Stimulated activated CD8-positive, alpha-beta memory T cell treated with anti-CD3 and anti-CD28 coated beads, Interleukin-15, amount 100 ng/mL, for 1 hour (primary cell): ENCODE measurements at places on chromosomes 16 and 17.

- DNase-seq = no peak
Measured at GRCh38 chr17:3870871-3871306, 22.0 kb downstream of the CAMKK1 start.

- DNase-seq = no peak
Measured at GRCh38 chr16:50834701-50835100, 92.8 kb downstream of the CYLD start.

DNA sequence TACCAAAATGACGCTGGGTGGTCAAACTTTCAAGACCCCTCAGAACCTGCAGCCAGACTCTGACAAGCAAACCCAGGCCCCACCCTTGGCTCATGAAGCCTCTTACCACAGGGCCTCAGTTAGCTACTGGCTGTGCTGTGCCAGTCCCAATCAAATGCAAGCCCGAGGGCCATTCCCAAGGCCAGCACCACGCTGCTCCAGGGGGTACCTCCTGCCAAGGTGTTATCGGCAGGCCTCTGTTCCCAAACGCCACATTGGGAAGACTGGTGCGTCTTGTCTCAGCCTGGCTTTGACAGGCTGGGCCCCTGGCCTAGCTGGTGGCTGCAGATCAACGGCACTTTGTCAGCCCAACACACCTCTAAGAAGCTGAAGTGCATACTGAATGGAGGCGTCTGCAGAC lies 35.8 kb upstream of the NOG start:
- DNase-seq = no peak

DNA sequence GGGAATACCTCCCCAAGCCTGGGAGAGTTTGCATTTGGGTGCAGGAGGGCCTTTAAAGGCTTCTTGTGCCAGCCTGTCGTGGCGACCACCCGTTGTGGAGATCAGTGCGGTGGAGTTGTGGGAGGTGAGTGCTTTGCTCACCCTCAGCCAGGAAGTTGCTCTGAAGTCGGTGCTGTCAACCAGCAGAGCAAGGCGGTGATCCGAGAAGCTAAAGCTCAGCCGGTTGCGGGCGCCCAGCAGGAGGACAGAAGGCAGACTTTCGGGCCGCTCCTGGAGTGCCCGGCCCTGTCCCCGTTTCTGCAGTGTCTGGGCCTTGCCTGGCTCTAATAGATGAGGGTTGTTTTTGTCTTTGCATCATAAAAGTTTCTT lies 1.4 kb downstream of the UBE2I start:
- DNase-seq = no peak

DNA sequence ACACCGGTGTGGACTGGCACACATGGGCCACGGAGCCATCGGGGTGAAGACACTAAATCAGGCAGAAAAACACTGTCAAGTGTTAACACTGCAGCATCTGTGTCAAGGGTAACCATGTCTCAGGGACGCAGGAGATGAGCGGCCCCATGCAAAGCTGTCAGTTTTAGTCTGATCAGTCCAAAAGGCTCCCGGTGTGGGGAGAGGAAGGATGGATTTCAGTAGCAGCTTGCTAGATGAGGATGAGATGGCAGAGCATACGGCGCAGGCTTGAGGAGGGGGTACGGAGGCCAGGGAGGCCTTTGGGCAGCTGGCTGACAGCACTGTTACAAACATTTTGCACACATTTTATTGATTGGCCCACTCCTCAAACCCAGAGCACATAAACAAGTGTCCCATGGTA lies 98.1 kb downstream of the GNAO1 start:
- DNase-seq = no peak

GRCh38 chr17:72387487-72387886 lies 266.7 kb downstream of the SOX9 start:
- no peak for DNase-seq

GRCh38 chr17:44049294-44050060 lies 17.0 kb downstream of the LSM12 start:
- no peak for DNase-seq
